ENCODE measurements at places on chromosomes 12 and 14. TPM values are rescaled to one million over a fixed set of nuclear protein-coding genes. Genes with fewer than 3 reads are reported as not detected.

LRCOL1 gene
- not detected for total RNA-seq

GPR162 gene
- total RNA-seq = not detected

OR6C6 gene
- not detected for total RNA-seq

ASB2 gene
- total RNA-seq = 0.19 TPM

TMEM52B gene
- not detected for total RNA-seq

DCN gene
- total RNA-seq = not detected

RDH16 gene
- 0.28 TPM for total RNA-seq

PTGER2 gene
- 0.29 TPM for total RNA-seq

SMARCD1 gene
- total RNA-seq = 40.9 TPM

DNA sequence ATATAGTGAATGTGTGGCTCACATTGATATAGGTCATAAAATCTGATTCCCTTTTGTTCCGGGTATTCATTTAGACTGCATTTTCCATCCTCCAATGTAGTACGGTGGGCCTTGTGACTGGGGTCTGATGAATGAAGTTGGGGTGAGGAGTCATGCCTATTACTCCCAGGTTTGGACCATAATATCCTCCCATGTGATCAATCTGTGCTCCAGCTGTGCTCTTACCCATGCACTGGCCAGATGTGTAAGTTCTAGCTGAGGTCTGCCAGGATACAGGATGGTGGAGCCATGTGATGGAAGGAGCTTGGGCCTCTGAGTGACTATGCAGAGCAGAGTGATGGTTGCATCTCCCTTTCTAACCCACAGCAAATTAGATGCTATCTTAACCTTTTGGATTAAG lies 1034.0 kb upstream of the TMEM132C start:
- H3K4me1 ChIP-seq = no peaks in the 10 kb centered on the region
- no peaks in the 10 kb centered on the region for H3K36me3 ChIP-seq
- H3K27me3 ChIP-seq = no peaks in the 10 kb centered on the region
- DNase-seq = no peak
- no peak overlapping the region for H3K4me3 ChIP-seq
- H3K27ac ChIP-seq = no peak overlapping the region

DNA sequence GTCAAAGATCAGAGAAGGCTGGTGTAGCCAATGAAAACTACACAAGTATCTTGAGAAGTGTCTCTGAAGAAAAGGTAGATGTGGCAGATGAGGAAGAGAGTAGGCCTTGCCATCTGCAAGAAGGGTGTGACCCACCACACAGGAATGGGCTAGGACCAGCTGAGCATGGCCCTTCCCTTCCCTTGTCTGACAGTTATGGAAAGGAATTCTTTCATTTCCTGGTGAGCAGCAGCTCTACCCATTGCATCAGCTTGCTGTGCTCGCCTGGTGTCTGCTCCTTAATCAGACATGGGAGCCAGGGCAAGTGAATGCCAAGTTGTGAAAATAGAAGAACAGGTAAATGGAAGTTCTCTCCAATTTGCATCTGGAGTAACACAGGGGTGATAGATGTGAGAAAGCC lies 145.2 kb upstream of the KRR1 start:
- DNase-seq = peak; percentile 85
- H3K27ac ChIP-seq = no peak overlapping the region
- no peak overlapping the region for H3K4me3 ChIP-seq
- peaks cover 43% of the 10 kb centered on the region for H3K4me1 ChIP-seq
- H3K27me3 ChIP-seq = no peaks in the 10 kb centered on the region

GRCh38 chr12:39405580-39405979 lies 37.3 kb downstream of the KIF21A start:
- peaks cover 9% of the 10 kb centered on the region for H3K4me1 ChIP-seq
- no peak overlapping the region for H3K4me3 ChIP-seq
- no peaks in the 10 kb centered on the region for H3K27me3 ChIP-seq
- H3K36me3 ChIP-seq = no peaks in the 10 kb centered on the region
- no peak for DNase-seq

DNA sequence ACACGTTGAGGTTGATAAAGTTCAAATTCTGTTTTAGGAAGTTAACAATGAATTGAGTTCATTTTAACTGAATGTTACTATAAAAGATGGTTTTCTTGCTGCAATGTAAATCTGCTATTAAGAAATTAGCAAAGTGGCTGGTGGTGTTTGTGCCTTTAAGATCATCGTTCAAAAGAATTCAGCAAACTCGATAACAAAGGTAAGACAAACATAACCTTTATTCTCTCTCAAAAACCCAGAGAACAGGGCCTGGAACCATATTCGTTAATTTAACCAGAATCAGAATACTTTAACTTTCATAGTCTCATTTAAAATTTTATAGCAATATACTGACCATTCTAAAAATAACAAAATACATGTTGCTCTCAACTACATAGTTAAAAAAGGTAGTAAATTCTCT lies 3.4 kb downstream of the TMEM30B start:
- H3K27ac ChIP-seq = no peak overlapping the region
- peaks cover 32% of the 10 kb centered on the region for H3K36me3 ChIP-seq
- H3K4me3 ChIP-seq = peak overlapping the region; percentile 40
- H3K27me3 ChIP-seq = no peaks in the 10 kb centered on the region
- peaks cover 3% of the 10 kb centered on the region for H3K4me1 ChIP-seq

DNA sequence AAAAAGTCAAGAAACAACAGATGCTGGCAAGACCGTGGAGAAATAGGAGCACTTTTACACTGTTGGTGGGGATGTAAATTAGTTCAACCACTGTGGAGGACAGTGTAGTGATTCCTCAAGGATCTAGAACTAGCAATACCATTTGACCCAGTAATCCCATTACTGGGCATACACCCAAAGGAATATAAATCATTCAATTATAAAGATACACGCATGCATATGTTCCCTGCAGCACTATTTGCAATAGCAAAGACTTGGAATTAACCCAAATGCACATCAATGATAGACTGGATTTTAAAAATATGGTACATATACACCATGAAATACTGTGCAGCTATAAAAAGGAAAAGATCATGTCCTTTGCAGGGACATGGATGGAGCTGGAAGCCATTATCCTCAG lies 18.0 kb upstream of the CATSPERB start:
- no peak overlapping the region for H3K4me3 ChIP-seq
- peaks cover 13% of the 10 kb centered on the region for H3K36me3 ChIP-seq
- DNase-seq = no peak
- peaks cover 35% of the 10 kb centered on the region for H3K4me1 ChIP-seq
- no peak overlapping the region for H3K27ac ChIP-seq
- H3K27me3 ChIP-seq = no peaks in the 10 kb centered on the region

DNA sequence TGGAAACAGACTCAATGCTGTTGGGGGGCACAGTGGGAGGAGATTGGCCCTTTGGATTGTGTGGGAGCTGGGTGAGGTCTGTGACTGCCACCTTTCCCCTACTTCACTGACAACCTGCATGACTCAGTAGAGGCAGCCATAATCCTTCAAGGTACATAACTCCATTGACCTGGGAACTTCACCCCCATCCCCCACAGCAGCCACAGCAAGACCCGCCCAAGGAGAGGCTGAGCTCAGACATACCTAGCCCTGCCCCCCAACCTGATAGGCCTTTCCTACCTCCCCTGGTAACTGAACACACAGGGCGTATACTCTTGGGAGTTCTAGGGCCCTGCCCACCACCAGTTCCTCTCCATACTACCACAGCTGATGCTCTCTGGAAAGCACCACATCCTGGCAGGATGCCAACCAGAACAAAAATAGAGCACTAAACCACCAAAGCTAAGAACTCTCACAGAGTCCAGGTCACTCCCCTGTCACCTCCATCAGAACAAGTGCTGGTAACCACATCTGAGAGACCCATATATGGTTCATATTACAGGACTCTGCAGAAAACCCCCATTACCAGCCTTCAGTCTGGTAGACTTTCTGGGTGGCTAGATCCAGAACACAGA lies 703.9 kb downstream of the FSCB start:
- no peak overlapping the region for H3K27ac ChIP-seq
- no peaks in the 10 kb centered on the region for H3K36me3 ChIP-seq
- DNase-seq = no peak
- H3K4me3 ChIP-seq = no peak overlapping the region

DNA sequence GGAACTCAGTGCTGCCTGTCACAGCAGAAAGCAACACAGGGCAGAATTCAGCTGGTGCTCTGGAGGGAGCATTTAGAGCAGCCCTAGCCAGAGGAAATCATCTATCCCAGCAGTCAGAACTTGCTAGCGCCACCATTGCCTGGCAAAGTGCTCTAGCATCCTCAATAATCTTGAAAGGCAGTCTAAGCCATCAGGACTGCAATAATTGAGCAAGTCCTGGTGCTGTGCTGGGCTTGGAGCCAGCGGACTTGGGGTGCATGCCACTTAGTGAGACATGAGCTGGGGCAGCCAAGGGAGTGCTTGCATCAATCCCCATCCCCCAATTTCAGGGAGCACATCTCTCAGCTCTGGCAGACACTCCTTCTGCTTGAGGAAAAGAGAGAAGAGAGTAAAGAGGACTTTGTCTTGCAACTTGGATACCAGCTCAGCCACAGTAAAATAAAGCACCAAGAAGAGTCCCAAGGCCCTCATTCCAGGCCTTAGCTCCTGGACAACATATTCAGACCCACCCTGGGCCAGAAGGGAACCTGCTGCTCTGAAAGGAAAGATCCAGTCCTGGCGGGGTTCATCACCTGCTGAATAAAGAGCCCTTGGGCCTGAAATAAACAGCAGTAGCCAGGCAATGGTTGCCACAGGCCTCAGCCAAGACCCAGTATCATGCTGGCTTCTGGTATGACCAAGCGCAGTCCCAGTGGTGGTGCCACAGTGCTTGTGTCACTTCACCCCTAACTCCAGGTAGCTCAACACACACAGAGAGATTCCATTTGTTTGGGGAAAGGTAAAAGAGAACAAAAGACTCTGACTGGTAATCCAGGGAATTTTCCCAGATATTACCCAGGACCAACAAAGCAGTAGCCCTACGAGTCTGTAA lies 44.5 kb upstream of the ZDHHC17 start:
- no peak overlapping the region for H3K27ac ChIP-seq
- no peaks in the 10 kb centered on the region for H3K27me3 ChIP-seq
- no peaks in the 10 kb centered on the region for H3K36me3 ChIP-seq

DNA sequence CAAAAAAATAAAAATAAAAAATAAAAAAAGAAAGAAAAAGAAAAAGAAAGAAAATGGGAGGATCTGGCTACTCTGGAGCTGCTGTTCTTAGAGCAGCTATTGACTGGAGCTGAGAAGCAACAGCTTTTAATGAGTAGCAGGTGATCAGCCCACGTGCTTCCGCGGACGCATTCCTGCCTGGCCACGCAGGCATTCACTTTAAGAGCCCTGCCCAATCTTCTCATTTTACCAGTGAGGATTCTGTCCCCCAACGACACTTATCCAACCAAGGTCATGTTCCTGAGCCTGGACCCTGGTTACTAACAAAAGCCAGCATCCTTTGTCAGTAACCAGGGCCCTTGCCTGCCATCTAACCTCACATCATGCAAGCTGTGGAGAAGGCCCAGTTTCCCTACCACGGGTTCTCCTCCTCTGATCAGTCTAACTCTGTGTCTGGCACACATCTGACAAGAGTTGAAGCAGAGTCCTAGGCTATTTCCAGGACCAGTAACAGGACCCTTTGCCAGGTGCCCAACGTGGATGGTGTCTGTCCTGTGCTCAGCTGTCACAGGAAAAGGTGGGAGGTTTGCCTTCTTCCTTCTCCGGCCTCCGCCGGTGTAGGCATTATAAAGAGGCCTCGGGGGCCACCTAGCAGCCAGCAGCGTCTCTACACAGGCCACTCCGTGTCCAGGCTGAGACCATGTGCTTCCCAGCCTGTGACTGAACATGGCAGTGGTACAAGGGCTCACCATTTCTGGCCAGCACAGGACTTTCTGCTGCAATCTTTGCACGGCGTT lies 60.9 kb upstream of the GPATCH2L start:
- H3K27me3 ChIP-seq = peaks cover 57% of the 10 kb centered on the region
- H3K36me3 ChIP-seq = no peaks in the 10 kb centered on the region
- no peak for DNase-seq
- H3K4me3 ChIP-seq = no peak overlapping the region
- no peak overlapping the region for H3K27ac ChIP-seq

- H3K36me3 ChIP-seq = no peaks in the 10 kb centered on the region
- no peaks in the 10 kb centered on the region for H3K4me1 ChIP-seq
- H3K4me3 ChIP-seq = no peak overlapping the region
- no peak overlapping the region for H3K27ac ChIP-seq
- no peak for DNase-seq
Measured at GRCh38 chr14:81062380-81062779, 107.0 kb downstream of the TSHR start.

DNA sequence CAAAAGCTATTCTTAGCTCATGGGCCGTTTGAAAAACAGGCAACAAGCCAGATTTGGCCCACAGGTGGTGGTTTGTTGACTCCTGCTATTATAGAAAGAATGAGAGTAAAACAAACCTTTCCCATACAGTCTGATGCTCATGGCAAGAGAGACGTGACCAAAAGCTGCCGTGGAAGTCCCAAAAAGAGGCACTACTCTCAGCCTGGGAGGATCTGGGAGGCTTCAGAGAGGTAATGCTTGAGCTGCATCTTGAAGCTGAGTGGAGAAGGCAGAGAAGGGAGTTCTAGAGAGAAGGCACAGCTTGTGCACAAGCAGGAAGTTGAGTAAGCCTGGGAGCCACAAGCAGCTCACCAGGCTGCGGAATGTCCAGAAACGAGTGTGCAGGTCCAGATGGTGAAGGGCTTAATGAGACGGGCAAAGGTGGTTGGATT lies 9.6 kb downstream of the PLXNC1 start:
- H3K4me3 ChIP-seq = no peak overlapping the region
- DNase-seq = no peak
- H3K27me3 ChIP-seq = peaks cover 71% of the 10 kb centered on the region

GRCh38 chr14:21055432-21056117 lies 2.0 kb upstream of the RNASE8 start:
- no peak overlapping the region for H3K27ac ChIP-seq
- no peaks in the 10 kb centered on the region for H3K36me3 ChIP-seq
- DNase-seq = no peak
- H3K27me3 ChIP-seq = peaks cover 9% of the 10 kb centered on the region

GRCh38 chr12:31234955-31235867 lies 90.7 kb downstream of the SINHCAF start:
- H3K4me3 ChIP-seq = no peak overlapping the region
- H3K36me3 ChIP-seq = peaks cover 4% of the 10 kb centered on the region
- H3K27ac ChIP-seq = no peak overlapping the region
- H3K27me3 ChIP-seq = peaks cover 16% of the 10 kb centered on the region
- peak; percentile 64 for DNase-seq
- H3K4me1 ChIP-seq = peaks cover 28% of the 10 kb centered on the region

GRCh38 chr12:58310368-58310767 lies 369.0 kb downstream of the ATP23 start:
- H3K36me3 ChIP-seq = peaks cover 7% of the 10 kb centered on the region
- H3K27ac ChIP-seq = peak overlapping the region; percentile 85
- no peaks in the 10 kb centered on the region for H3K27me3 ChIP-seq
- no peak for DNase-seq

DNA sequence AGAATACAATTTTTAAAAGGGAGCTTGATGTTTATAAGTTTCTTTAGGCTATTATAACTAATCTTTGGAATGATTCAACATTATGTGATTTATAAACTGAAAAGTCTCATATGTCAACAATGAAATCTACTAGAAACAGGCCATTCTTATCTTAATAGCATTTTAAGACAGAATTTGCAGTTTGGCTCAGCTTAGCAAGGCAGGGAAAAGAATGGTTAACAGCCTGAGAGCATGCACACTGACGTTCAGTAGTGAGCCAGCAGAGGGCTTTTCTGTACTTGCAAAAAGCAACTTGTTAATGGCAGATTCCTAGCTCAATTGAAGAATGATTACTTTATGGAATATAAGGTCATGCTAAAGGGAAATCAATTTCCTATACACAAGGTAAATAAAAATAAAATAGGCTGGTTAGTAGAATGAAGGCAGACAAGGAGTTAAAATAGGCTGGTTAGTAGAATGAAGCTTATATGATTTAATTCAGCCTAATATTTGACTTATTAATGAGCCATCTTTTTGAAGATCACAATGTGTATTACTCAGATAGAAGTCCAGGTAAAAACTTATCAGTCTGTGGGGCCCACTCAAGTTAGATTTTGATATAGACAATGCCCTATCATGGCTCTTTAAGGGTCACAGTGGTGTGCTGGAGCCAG lies 95.9 kb downstream of the OTOGL start:
- DNase-seq = peak; percentile 48
- no peaks in the 10 kb centered on the region for H3K36me3 ChIP-seq
- no peak overlapping the region for H3K4me3 ChIP-seq
- no peak overlapping the region for H3K27ac ChIP-seq

Measured in Calu3 (cell line).